ENCODE measurements at places on chromosomes 12 and 14.

DNA sequence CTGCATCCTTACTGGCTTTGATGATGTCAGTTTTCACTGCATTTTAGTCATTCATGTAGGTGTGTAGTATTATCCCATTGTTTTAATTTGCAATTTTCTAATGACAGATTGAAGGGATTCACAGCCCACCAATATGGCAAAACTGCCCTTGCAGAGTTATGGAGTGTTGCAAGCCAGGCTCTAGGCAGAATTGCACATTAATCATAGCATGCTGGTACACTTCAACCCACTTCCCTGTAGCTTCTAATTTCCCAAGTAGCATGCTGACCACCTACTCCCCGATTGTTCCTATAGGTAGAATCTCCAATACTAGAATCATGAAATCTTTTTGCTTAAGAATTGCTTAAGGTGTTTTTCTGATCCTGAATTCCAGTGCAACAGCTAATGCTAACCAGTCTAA lies 5.2 kb upstream of the RNASE6 start:
- no peak for DNase-seq

- DNase-seq: no peak
These were observed 308.0 kb downstream of the SLC6A15 start for GRCh38 chr12:84604551-84604950.

DNA sequence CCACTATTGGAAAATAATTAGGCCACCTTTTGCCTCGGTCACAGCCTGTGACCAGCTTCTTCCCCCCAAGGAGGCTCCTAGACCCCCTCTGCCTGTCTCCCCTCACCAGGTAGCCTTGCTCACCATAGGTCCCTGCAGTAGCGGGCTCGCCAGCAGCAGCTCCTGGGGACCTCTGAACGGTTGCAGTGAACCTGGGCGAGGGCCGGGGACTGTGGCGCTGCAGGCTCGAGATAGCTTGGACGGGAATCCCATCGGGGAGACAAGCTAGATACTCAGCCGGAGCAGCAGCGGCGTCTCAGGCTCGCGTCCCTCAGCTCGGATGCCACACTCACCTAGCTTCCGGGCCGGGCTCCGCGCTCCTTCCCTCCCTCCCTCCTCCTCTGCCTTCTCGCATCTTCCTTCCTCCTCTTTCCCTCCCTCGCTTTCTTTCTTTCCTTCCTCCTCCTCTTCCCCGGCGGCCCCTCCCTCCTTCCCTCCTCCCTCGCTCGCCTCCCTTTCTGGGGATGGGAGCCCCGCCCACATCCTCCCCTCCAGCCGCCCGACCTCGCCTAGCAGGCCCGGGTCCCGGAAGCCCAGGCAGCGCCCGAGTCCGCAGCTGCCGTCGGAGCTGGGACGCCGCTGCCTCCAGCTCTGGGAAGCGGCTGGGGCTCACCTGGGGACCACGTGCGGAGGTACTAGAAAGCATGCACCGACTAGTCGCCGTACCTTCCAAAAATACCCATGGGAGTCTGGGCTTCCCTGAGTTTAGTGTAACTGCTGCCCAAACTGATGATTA lies at the start of gene BMP4:
Gene BMP4, minus strand, starts transcription at position 399 of the 775 bp plus-strand sequence. CDS start 4,603 bp downstream, outside the sequence.
- no peak for DNase-seq

GRCh38 chr12:26798640-26799039 lies 34.4 kb downstream of the ITPR2 start:
- no peak for DNase-seq

- DNase-seq: no peak
These were observed 1017.4 kb downstream of the DIO2 start for GRCh38 chr14:79193689-79194477.

GRCh38 chr12:47944685-47945340 lies 18.6 kb upstream of the TMEM106C start:
- DNase-seq: no peak

GRCh38 chr12:79643821-79644220 lies 46.9 kb downstream of the PAWR start:
- no peak for DNase-seq

- DNase-seq: peak; percentile 8
These were observed 110.1 kb upstream of the TMEM132D start for GRCh38 chr12:130013771-130014484.

DNA sequence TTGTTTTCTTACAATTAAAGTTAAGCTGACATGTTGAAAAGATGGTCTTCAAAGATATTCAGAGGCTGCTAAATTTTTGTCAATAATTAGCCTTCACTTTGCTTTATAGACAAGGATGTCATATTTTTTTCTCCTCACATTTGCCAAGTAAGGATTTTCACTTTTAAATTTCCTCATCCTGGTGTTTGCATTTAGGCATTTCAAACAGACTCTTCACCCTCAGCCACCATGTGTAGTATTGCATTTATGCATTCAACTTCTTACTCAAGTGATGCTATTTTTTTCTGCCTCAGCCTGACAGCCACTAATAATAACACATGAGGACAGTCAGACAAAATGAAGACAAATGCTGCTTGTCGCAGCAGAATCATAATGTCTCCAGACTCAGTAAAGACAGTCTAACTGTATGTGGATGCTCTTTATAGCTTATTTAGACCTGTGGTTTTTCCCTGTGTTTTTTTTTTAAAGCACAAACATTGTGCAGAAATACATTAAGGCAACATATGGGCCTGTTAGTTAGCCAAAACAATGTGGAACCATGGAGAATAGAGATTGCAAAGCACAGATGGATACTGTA lies 481.5 kb downstream of the NPAS3 start:
- DNase-seq: no peak

- no peak for DNase-seq
These were observed 36.7 kb downstream of the SAV1 start for GRCh38 chr14:50631408-50631821.

DNA sequence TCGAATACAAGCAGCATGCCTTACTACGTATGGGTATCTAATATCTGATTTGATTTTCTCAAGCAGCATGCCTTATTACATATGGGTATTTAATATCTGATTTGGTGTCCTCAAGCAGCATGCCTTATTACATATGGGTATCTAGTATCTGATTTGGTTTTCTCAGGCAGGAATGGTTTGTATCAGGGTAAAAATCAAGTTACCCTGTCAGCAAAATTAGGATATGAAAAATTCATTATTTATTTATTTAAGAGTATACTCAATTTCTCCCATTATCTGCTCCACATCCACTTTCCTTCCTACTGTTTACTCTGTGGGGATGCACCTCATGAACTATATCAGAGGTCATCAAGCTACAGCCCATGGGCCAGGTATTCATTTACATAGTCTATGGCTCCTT lies 21.9 kb downstream of the ZNF891 start:
- no peak for DNase-seq

GRCh38 chr14:85218982-85219381 lies 311.0 kb upstream of the FLRT2 start:
- DNase-seq: no peak

GRCh38 chr14:39038542-39038941 lies 64.5 kb downstream of the SEC23A start:
- no peak for DNase-seq

DNA sequence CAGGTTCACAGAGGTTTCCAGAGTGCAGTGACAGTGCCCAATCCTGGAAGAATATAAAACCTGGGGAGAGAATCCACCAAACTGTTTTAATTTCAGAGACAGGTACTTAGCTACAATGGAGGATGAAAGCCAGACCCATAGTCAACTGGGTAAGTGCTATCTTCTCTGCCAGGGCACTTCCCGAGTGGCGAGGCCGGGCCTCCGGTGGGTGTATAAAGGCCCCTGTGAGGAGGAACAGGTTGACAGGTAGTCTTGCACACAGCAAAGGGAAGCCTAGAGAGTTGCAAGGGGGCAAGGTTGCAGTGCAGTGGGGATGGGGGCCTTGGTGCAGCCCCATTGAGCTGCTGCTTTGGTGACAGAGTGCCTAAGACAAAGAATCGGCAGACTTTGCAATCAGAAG lies 130.7 kb downstream of the SLC38A6 start:
- DNase-seq: no peak

DNA sequence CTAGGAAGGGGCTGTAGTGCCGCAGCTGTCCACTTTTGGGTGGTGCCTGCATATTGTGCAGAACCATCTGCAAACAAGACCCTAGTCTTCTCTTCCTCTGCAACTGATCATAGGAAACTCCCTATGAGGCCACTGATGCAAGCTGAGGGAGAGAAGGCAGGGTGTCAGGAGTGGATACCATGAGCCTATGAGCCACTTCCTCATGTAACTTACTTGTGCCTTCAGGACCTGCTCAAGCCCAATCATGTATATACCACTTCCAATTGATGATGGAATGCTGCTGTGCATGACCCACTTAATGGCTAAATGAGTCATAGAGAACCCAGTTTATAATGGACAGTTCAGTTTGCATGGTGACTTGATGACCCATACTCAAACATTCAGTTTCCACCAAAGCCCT lies 107.9 kb downstream of the ALG10B start:
- DNase-seq: no peak

- no peak for DNase-seq
These were observed 65.9 kb downstream of the ACACB start for GRCh38 chr12:109182041-109182839.

DNA sequence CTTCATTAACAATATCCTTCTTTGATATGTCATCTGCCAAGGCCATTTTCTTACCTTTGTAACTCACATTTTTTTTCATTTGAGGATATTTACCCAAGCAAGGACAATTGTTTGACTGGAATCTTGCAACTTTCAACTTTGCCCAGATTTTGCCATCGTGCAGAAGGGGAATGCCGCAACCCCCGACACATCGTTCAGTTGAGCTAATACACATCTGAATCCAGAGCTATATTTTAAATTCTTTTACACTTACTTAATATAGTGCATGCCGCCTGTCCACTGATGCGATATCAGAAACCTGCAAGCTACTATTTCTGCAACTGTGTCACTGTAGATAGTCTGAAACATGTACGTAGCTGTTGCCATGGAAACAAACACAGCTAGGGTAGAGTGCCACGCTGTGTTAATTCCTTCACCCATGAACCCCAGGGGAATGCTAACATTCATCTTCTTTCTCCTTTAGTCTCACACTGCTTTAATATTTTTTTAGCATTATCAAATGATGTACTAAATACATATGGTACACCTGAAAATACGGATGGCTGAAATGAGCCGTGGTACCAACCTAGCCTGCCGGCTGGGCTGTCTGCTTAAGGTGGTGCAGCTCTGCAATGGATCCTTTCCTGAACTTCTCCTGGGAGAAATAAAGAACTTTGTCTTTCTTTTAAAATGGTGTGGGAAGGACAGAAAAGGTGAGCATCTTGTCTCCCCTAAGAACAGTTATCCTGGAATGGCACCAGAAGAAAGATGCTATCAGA lies 77.0 kb upstream of the FOXN3 start:
- no peak for DNase-seq

DNA sequence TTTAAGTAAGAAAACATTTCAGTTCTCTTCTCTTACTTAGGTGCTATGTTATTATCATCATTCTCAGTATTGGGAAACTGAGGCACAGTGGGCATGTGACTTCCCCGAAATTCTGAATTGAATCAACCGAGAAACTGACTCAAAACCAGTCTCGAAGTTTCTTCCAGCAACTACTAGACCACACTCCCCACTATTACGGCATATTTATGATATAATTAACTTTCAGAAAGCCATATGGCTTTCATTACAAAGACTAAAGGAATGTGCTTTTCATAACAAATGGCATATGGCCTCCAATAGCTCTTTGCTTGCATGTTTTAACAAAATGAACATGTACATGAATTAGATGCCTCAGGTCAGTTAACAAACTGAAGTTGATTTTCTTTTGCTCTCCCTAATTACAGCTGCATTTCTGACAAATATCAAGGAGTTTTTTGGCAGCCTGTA lies 182.9 kb upstream of the SLC38A2 start:
- DNase-seq: no peak

DNA sequence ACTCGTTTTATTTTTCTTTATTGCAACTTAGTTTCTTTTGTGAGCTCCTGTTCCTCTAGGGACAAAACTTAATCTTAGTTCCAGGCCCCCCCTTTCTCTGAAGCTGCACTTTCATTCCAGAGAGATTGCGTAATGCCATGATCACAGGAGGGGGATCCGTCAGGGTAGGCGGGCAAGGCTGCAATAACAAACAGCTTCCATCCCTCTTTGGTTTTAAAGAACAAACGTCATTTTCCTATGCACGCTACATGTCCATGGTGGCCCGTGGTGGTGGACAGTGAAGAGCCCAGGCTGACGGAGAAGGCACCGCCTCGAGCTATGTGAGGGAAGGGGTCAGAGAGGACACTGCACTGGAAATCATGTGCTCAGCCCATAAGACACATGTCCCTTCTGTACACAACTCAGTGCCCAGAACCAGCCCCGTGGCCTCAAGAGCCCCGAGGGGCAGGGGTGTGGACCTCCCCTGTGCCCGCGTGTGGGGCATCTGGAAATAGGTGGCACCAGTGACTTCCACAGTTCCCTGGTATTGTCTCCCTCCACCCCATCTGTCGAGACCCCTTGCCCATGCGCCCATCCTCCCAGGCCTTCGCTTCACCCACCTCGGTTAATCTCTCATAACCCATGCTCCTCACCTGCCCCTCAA lies 161.4 kb downstream of the ADGRD1 start:
- DNase-seq: no peak

- peak; percentile 86 for DNase-seq
These were observed 3.5 kb downstream of the FOS start for GRCh38 chr14:75282170-75282554.

GRCh38 chr14:43539210-43539609 lies 967.9 kb downstream of the FSCB start:
- no peak for DNase-seq

- DNase-seq: no peak
These were observed 4.4 kb downstream of the ORMDL2 start for GRCh38 chr12:55822228-55822627.

- DNase-seq: no peak
These were observed 110.7 kb downstream of the ZNF664 start for GRCh38 chr12:124083708-124084107.

- DNase-seq: no peak
These were observed 3.9 kb downstream of the NACA start for GRCh38 chr12:56721216-56721615.

DNA sequence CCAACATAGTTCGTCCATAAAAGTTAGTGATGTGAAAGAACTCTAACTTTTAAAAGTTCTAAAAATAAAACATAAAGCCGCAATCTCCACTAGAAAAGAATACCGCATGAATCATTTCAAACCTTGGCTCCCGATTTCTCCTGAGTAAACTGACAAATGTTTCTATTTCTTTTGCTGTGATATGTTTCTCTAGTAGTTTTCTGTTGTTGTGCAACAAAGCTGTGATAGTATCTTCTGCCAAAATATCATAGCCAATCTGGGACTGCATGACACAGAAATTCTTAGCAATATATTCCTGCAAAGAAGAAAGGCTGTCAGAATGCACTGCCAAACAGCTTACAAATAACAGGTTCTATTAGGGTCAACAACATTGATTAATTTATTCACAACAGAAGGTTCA lies 174.0 kb downstream of the ITPR2 start:
- DNase-seq: no peak

DNA sequence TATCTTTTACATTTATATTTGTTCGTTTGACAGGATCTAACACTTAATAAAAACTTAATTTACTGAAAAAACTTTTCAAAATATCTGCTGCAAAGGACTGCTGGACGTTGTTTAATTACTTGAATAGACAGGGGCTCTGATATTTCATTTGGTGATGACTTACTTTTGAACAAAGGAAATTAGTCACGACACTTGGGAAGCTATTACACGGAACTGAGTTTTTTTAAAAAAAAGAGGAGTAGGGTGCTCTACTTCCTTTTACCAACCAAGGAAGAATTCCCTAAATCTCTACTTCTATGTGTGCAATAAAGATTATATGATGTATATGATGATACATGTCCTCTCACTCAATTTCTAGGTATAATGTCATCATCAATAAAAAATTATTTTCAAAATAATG lies 4.7 kb downstream of the FGD6 start:
- no peak for DNase-seq

- DNase-seq: peak; percentile 77
These were observed 1.5 kb downstream of the CALM1 start for GRCh38 chr14:90398315-90398839.

- DNase-seq: no peak
These were observed 26.2 kb upstream of the TUNAR start for GRCh38 chr14:95850429-95850828.

All from CD4-positive, alpha-beta T cell treated with Interleukin-21 for 1 hour (primary cell).